ENCODE measurements at places on chromosomes 7 and 10.

- DNase-seq, result no peak
These were observed 6.0 kb downstream of the ICA1 start for GRCh38 chr7:8255680-8256655.

DNA sequence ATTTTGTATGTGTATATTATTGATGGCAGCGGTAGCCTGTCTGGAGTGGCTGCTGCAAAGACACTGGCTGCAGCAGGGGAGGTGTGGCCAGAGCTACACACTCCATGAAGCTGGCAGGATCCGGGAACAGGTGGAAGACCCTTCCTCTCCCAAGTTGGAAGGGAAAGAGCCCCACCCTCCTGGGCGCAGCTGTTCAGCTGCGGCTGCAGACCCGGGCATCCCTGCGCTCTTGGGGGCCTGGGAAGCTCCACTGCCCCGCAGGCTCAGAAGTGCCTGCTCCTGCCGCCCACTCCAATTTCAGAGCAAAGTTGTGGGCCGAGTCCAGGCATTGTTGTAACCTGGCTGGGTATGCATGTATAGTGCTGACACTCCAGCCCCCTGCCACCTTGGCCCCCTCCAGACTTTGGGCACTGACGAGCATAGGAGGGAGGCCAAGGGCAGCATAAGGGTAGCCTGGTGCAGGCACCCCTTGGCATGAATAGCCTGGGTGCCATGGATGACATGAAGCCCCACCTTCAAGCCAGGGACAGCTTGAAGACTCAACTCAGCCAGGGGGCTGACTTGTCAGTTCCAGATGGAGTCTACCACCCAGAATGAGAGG, 90.7 kb upstream of the TMEM168 start:
- no peak for DNase-seq

- DNase-seq, result no peak
These were observed 124.9 kb downstream of the CLEC2L start for GRCh38 chr7:139648391-139648861.

DNA sequence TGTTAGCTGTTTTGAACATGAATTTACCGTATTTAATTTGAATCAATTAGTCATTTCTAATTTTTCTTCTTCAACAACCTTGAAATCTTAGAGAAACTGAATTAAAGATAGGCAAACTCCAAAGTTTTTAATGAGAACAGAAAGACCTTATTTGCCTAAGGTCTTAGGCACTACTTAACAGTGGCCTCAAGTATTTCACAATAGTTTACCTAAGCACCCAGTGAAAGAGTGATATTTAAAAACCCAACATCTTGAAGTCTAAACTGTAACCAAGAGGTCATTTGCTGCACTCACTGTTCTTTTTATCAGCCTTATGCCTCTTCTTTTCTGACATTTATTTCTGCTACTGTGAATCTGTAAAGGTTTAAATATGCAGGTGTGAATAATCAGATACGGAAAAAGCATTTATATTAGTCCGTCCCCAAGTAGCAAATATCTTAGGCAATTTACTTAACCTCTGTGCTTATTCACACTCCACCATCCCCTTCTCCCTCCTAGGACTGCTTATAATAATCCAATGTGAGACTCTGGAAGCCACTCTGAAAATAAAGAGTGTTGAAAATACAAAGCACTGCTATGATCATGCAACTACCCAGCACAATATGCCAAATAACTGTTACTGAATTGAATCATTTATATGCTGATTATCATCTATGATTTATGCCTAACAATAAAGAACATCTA, 105.7 kb downstream of the ELAPOR2 start:
- DNase-seq, result no peak

DNA sequence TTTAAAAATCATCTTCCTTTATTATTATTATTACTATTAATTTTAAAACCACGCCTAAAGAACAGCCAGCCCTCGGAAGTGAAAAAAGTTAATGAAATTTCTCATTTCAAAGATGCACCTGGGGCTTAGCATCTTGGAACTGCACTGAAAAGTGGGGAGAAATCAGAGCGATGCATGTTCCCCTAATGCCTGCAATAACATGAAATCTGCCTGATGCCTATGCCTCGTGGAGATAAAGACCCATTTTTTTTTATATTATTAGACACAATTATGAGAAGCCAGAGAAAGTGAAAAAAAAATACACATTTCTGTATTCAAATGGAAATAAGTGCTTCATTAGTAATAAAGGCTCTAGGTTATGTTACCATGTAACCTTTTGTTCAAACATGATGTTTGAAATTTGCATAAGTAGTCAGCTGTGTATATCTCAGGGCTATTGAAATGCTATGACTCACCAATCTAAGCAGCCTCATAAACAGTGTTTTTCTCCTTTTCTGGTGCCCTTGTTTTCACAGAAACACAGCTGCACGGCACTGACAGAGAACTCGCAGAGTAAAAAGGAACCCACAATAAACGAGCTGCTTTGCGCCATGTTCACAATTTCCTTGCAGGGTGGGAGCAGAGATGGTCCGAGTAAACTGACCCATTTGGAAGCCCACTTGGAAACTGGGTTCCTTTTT, 175.8 kb upstream of the PRKCQ start:
- peak; percentile 43 for DNase-seq

DNA sequence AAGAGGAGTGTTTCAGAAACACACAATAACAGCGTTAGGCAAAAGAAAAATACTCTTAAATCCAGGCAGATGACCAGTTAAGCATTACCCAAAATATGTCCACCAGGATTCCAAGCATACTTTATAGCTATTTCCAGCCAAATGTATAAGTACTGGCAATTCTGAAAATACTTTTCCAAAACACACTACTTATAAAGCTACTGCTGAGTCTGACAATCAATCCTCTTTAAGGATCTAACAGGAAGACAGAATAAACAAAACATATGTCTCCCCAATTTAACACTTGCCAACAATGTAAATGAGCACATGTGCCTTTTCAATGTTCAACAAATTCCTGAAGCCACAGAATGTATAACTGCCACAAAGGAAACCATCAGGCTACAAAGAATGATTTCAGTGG, 370.9 kb downstream of the SORCS1 start:
- no peak for DNase-seq

DNA sequence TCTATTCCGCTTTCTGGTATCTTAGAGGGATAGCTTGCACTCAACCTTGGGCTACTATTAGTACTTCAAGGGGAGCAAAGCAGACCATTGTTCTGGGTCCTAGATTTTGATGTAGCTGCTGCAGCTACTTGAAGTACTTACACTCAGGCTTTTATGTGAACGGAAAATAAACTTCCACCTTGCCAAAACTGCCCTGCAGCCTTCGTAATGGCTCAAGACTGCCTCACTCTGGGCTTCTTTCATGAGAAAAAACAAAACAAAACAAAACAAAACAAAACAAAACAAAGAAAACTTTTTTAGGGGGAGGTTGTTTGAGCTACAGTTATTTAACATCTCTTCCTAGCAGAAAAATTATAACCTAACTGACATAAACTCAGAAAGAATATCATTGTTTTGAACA, 19.4 kb upstream of the EPHB6 start:
- DNase-seq, result no peak

DNA sequence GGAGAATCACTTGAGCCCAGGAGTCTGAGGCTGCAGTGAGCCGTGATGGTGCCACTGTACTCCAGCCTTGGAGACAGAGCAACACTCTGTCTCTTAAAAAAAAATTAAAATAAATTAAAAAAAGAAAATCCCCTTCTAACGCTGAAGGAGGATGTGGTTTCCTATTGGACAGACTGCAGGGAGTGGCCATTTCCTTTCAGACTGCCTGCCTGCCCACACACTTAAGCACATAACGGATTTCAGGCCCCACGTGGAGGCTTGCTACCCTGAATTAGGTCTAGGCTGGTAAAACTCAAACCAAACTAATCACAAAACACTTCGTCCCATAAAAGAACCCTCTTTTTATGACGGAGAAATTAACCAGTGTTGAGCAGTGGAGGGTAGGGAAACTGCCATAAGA, 34.0 kb downstream of the GATA3 start:
- no peak for DNase-seq

DNA sequence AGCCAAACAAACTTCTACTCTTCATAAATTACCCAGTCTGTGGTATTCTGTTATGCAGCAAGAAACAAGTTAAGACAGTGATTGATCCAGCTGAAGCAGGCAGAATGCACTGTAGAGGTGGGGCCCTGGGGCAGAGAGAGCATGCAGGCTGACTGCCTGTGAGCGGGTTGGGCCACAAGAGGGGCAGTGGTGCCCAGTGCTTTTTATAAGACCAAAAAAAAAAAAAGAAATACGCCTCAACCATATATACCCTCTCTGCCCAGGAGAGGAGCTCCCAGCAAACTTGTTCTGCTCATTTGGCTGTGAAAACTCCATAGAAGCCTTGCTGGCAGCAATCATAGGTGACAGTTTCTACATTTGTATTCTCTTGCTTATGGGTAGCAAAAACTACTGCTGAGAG, 104.7 kb downstream of the SORBS1 start:
- no peak for DNase-seq

DNA sequence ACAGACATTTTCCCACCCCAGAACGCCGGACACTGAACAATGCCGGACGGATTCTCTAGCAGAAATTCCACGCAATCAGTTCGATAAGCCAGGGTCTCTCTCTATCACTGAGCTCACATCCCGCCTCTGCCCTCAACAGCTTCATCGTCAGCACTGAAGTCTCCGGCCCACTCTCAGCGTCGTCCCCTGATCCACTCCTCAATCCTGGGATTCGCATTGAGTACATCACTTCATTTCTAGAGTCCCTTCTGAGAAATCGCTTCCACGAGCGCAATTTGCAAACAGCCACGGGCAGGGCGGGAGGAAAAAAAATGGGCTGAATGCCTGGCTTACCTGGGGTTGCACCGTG, 365 bp downstream of the YME1L1 start:
- peak; percentile 48 for DNase-seq

DNA sequence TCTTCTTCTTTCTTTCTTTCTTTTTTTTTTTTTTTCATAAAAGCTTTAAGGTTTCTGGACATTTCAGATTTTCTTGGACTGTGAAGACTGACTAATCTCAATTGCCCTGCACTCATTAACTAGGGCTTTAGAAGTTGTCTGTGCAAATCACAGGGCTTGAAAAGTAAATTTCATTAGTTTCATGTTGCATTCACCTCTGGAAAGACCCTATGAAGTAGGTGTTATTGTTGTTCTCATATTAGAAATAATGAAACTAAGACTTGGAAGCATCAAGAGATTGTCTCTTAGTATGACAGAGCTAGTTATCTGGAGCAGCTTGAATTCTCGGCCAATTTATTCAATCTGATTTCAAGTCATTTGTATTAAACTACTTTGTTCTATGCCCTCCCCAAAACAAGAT, 28.2 kb upstream of the SEMA3D start:
- DNase-seq, result no peak

- peak; percentile 65 for DNase-seq
These were observed 163.0 kb upstream of the PPP1R3A start for GRCh38 chr7:114081606-114082425.

GRCh38 chr10:124689911-124690498, 54.2 kb downstream of the FAM53B start:
- DNase-seq, result no peak

GRCh38 chr7:149811221-149811620, 27.0 kb upstream of the ZNF862 start:
- no peak for DNase-seq

GRCh38 chr10:99280472-99280871, 44.8 kb upstream of the HPSE2 start:
- no peak for DNase-seq

DNA sequence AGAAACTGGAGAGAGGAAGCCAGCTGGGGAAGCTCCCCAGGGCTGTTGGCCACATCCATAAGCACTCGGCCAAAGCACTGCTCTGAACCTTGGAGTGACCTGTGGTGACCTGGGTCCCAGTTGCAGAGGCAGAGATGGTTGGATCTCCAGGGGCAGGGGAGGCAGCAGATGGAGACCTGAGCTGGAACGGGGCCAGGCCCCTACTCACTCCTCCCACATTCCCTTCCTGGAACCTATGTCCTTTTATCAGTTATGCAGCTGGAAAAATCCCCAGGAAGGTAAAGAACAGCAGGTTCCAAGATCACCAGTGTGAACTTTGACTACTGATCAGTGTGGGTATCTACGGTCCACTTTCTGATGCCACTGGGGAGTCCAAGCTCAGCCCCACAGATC, 9.6 kb upstream of the PNLIPRP2 start:
- no peak for DNase-seq

DNA sequence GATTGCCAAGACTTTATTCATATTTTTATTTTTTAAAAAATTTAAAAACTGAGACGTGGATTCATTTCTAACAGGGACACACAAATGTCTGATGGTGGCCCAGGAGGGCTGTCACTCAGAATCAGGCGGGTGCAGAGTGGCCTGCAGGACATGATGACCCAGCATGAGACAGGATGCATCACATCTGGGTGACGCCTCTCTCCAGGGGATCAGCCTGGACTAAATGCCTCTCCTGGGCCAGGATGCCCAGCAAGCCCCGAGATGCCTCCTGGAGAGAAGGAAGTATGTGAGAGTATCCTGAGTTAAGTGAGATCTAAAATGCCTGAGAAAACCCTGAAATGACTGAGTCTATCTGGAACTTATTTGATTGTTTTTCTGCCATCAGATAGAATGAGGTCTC, 16.9 kb upstream of the MTURN start:
- no peak for DNase-seq

DNA sequence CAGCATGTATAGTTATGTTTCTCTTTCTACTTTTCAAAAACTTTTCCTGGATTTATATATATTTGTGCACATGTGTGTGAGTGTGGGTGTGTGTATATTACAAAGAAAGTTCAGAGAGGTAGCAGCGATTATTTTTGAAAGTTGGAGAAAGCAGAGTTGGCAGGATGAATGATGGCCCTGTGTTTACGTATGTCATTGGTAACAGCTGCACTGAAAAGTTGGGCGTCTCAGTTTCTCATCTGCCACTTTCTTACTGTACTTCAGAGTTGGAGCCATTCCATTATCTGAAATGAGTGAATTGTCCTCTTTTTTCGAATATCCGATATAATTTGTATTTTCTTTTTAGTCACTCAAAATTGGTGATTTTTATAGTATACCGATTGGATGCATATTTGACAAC, 172.2 kb downstream of the CDK14 start:
- no peak for DNase-seq

DNA sequence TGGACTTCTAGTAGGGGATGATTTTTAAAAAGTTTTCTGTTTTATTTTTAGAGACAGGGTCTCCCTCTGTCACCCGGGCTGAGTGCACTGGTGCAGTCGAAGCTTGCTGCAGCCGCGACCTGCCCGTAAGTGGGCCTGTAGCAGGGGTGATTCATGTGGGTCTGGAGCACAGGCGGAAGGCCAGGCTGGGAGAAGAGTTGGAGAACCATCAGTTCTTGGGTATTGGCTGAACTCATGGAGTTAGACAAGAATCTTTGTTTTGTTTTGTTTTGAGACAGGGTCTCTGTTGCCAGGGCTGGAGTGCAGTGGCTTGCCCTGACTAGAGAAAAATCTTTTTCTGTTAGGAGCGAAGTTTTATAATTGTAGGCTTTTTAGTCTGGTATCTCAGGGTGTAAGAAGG, 5.7 kb downstream of the SRRT start:
- DNase-seq, result peak; percentile 26

DNA sequence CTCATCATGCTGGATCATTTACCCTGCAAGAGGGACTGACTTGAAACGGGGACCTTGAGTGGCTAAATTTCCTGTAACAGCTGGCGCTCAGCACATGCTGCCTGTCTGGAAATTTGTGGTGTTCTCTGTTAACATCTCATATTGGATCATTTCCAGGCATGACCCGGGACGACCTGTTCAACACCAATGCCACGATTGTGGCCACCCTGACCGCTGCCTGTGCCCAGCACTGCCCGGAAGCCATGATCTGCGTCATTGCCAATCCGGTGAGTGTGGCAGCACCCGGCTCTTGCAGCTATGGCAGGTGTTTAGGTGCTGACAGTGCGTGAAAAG, 9.9 kb downstream of the MDH2 start:
- no peak for DNase-seq

Measured in midbrain (tissue), 1 donor.